ENCODE measurements at places on chromosomes 4 and X.

DNA sequence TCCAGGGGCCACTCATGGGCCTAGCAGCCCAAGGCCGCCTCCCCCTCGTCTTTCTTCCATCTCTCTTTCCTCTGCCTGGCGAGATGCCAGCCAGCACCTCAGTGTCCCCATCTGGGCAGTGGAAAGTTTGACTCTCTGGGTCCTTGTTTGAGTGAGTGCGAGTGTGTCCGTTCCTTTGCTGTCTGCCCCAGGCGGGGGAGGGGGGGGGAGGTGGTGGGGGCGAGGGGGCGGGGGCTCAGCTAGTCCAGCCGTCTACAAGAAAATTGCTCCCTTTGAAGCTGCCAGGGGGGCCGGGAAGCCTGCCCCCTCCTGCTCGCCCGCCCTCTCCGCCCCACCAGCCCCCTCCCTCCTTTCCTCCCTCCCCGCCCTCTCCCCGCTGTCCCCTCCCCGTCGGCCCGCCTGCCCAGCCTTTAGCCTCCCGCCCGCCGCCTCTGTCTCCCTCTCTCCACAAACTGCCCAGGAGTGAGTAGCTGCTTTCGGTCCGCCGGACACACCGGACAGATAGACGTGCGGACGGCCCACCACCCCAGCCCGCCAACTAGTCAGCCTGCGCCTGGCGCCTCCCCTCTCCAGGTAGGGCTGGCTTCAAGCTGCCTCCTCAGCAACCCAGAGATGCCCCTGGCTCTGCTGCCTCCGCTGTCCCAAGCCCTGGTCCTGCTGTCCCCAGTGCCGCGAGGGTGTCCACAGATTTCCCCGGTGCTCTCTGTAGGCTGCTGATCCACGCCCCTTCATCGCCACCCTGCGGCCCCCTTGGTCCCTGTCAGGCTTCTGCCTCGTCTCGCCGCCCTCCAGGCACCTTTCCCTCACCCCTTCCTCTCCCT is at the start of gene BGN:
Gene BGN (plus strand): TSS at position 440 of the 821 bp plus-strand sequence. CDS start 9,652 bp downstream, outside the sequence.
- DNase-seq = peak; percentile 68

- DNase-seq = peak; percentile 66
Measured at GRCh38 chr4:82784681-82785610, 13.7 kb downstream of the SCD5 start.

- DNase-seq = no peak
Measured at GRCh38 chrX:112812741-112813140, 27.9 kb downstream of the AMOT start.

GRCh38 chrX:120697053-120697452 is 67.2 kb upstream of the C1GALT1C1 start:
- no peak for DNase-seq

GRCh38 chr4:163922302-163922701 is 427.8 kb downstream of the TMA16 start:
- DNase-seq = no peak

DNA sequence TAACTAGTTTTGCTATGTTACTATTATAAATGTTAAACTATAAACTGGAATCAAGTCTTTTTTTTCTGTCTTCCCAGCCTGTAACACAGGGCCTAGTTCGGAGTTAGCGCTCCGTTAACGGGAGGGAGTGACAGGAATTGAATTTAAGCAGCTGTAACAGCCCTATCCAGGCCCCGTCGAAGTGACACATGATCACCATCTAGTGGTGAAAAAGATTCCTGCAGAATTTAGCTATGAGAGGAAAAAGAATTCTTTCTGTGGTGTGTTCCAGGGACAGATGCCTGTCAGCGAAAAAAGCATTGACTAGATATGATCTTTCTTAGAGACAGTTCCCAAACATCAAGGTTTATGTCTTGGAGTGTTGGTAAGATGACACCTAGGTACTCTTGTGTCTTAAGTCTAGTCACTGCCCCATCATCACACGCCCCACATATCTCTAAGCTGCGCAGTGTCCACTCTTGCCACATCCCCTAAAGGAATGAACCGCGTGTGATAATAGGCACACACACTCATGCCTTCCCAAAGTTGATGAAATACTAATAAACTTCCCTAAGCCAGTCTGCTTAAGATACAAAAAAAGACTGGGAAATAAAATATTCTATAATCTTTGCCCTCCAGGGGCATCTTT is 2.1 kb downstream of the GAB3 start:
- DNase-seq = peak; percentile 68

DNA sequence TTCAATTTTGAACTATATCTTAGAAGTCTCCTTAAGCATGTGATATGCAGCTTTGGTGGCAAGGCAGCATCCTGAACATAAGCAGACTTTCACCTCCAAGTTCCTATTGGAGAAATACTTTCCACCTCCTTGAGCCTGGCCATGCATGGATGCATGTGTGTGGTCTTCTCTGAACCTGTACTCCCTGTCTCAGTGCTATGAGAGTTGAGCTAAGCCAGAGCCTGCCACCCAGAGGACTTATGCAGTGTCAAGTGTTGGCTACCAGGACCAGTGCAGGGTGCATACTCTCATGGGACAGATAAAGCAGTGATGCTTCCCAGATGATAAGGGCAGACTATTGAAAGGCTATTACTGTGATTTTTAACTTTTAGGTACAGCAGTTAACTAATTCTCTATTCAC is 105.6 kb downstream of the TSPAN7 start:
- DNase-seq = no peak

DNA sequence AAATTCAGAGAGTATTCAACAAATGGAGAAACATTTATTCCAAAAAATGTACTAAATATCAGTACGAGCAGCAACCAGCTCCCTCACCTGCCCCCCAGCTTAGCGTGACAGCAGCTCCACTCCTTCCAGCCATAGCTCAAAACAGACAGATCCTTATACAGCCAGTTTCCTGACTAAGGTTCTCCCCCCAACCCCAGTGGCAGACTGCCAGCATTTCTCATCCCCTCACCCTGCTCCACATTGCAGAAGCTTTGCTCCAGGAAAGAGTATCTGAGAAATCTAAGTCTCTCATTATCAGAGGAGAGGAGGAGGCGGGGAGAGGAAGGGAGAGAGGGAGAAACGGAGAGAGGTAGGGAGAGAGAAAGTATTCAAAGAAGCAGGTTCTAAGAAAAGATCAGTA is 53.3 kb upstream of the PASD1 start:
- DNase-seq = no peak

DNA sequence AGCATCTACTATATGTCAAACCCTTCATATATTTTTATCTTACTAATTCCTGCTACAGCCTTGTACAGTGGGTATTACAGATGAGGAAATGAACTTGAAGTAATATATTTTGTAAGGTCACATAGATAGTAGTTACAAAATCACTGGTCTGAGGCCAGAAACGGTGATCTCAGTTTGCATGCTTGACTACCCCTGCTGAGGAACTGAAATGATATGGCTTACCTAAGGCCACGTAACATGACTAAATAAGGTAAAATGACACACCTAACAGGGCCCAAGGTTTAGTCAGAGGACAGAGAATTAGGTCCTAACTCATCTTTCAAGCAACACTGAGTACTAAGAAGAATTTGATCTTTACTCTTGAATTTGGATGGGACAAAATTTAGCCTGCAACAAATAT is 1.5 kb upstream of the COMMD8 start:
- no peak for DNase-seq

- DNase-seq = no peak
Measured at GRCh38 chrX:112820364-112821268, 20.0 kb downstream of the AMOT start.

DNA sequence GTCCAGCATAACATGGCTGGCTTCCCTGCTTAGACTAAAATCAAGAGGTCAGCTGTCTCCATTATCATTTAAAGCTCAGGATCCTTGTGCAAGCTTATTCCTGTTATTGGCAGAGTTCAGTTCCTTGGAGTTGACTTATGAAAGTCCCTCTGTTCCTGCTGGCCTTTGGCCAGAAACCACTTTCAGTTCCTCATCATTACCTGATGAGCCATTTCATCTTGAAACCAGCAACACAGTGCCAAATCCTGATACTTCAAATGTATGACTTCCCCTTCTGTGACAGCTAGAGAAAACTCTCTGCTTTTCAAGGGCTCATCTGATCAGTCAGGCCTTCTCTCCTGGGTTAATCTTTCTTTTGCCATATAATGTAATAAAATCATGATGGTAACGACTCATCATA is 110.6 kb upstream of the FSTL5 start:
- no peak for DNase-seq

GRCh38 chrX:14616836-14617235 is 87.5 kb downstream of the GLRA2 start:
- peak; percentile 43 for DNase-seq

DNA sequence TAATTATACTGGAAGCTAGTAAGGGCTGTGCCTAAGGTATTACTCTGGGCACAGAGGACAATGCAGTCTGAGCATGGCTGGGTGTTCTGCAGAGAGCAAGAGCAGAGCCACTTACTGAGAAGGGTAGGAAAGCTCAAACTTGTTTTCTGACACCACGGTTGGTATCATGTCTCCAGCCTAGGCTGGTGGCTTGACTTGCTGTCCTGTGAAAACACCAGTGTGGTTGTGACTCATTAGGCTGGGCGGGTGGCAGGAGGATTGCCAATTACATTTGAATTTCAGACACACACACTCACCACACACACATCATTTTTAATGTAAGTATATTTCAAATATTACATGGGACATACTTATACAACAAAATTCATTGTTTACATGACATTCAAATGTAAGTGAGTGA is 19.7 kb upstream of the MTM1 start:
- DNase-seq = peak; percentile 22

- DNase-seq = no peak
Measured at GRCh38 chr4:86432559-86433134, 72.8 kb upstream of the MAPK10 start.

GRCh38 chrX:114580336-114580735 is 3.5 kb upstream of the HTR2C start:
- DNase-seq = no peak

GRCh38 chr4:176959980-176960379 is 167.3 kb upstream of the VEGFC start:
- DNase-seq = no peak

- DNase-seq = no peak
Measured at GRCh38 chr4:72218953-72219352, 187.2 kb downstream of the NPFFR2 start.
